Activated T-helper 1 cell treated with Interleukin-2 at 50 U/mL for 16 hours (primary cell): ENCODE measurements at places on chromosomes 7 and 10.

DNA sequence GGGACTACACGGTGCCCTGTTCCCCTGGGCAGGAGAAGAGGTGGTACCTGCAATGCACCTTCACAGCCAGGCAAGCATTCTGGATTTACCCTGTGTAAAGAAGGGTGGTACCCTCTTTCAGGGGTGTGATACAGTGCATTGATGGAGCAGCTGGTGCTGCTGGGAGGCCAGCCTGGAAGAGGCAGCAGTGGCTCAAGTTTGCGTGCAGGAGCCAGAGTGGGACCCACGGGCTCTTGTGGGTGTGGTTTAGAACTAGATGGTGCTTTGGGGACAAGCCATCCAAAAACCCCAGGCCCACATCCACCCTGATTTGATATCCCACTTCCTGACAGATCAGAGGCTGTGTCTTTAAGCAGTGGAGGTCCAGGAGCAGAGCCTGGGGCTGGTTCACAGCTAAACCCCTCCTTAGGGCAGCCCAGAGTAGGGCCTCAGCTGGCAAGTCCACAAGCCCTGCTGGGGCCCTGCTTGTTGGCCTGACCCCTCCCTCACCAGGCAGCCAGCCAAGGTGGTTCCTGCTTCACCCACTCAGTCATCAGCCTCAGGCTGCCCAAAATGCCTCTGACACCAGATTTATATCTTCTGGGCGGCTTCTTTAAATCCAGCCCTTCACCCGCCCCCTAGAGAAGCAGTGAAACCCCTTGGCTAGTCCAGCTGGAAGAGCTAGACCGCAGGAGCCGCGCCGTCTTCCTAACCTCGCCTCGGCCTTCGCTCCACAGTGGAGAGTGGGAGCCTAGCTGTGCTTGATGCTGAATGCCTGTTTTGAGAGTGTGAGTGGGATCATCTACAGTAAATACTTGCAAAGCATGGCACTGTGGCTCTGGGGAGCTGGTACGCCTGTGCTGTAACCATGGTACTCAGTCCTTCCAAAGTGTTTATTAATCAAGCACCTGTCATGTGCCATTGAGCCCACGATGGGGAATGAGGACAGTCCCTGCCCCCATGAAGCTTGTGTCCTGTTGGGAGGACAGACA lies 1.4 kb upstream of the ASIC3 start:
- no peak for DNase-seq

DNA sequence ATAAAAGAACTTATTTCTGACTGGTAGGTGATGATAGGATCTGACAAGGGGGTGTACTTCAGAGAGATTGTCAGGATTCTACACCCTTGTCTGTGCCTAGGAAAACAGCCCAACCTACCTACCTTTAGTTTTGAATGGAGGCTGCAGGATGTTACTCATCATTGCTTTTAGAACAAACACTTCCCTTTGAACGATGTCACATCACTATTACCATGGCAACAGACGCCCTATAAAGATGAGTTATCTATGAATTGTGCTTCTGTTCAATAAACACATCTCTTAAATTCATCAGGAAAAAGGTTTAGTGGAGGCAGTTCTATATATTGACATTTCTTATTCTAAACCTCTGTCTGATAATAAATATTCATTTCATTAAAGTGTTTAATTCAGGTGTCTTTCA lies 362.4 kb downstream of the CNTNAP2 start:
- no peak for DNase-seq

DNA sequence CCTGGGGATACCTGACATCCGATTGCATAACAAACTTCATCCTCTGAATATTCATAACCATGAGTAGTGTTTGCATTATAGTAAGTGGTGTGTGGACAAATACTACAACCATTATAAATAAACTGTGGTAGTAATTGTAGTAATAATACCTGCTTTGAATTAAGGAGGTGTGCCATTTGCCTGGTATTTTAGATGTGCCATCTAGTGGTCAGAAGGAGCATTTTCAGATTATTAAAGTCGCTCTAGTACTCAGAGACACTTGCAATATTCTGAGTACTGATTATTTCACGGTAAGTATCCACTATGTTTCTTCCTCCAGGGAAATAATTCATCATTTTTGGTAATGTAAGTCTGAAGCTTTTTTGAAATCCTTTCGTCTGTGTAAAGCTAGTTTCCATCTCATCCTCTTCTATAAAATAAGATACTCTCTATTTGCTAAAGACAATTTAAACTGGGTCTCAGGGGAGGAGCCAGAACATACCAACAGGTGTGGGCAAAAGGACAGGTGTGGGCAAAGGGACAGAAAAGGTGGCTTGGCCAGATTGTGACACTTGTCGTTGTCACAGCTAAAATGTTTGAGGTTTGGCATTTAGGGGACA lies 115.3 kb upstream of the WDR11 start:
- no peak for DNase-seq

DNA sequence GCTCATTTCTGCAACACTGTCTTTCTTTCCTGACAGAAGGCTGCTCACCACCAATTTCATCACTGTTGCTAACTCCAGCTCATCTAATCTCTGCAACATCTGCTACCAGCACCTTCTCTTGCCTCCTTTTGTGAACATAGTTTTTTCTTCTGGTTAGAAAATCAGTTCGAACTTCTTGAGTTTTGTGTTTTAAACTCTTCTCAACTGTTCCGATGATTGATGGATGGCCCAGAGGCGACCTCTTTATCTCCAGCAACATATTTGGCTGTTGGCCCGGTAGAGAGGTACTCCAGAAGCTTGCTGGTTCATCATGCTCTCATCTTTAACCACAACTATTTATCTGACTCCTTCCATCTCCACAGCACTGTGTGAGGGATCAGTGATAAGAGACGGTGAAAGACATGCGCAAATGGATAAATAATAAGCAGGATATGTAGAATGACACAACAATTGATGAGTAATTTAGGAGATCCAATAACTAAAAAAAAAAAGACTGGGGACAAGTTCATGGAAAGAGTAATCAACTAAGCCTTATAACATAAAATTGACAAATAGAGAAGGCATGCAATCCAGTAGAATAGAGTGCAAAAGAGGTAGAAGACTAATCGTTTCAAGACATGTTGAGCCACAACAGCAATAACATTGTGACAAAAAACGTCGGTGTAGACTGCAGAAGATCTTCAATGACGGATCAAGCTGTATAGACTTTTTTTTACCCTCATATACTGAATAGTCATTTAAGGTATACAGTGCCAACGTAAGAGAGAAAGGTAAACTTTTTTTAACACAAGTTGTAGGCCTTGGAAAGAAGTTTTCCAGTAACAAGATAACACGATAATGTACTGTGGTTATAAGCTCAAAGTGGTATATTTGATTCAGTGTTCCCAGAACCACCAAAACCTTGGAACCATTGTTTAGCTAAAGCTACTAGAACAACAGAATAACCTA lies 152.2 kb downstream of the CRPPA start:
- no peak for DNase-seq

- no peak for DNase-seq
Observed at GRCh38 chr7:67618556-67619162, 622.0 kb downstream of the TYW1 start.

GRCh38 chr7:55104712-55105433 lies 86.1 kb downstream of the EGFR start:
- no peak for DNase-seq

GRCh38 chr10:122484276-122485060 lies 23.1 kb downstream of the HTRA1 start:
- DNase-seq: no peak

DNA sequence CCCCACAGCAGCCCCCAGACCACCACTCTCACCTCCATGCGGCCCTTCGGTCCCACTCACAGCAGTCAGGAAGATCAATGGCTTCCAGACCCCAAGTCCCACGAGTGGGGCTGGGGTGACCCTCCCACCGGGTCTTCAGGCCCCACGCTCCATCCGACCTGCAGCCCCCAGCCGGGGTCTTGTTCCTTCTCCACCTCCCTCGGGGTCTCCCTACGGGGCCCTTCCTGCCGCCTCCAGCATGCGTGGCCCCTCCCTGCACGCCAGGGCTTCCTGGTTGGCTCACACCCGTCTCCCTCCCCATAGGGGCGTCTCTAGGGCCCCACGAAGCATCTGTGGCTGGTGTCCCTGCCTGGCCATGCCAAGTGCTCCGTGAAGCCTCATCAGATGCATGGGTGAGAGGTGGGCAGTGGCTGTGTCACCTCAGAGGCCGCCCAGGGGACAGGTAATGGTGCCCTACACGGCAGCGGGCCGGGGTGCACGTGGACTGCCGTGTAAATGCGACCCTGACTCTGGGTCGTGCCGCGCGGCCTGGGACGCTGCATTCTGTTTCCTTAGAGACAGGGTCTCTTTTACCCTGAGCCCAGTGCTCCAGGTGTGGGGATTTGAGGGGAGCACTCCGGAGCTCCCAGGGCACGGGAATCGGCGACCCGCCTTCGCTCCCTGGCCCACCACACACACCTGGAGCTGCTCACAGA lies 19.9 kb downstream of the ADAP1 start:
- DNase-seq: no peak

- DNase-seq: no peak
Observed at GRCh38 chr10:101769541-101770180, 6.3 kb downstream of the FGF8 start.

DNA sequence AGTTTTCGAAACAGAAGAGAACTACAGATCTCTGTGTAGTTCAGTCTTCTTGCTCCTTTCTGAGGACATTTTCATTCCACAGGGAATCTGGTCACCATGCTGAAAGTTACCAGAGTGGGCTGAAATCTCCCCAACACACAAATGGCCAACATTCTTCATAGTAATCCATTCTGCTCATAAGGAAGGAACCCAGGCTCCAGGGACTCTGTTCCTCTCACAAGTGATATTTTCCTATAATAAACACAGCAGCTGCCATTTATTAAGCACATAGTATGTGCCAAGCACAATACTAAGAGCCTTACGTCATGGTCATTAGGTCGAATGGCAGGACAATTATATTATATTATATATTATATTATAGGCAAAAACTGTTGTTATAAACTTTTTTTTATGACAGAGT lies 109.8 kb downstream of the RAB11FIP2 start:
- DNase-seq: no peak

- no peak for DNase-seq
Observed at GRCh38 chr7:13639396-13639795, 350.1 kb downstream of the ETV1 start.

DNA sequence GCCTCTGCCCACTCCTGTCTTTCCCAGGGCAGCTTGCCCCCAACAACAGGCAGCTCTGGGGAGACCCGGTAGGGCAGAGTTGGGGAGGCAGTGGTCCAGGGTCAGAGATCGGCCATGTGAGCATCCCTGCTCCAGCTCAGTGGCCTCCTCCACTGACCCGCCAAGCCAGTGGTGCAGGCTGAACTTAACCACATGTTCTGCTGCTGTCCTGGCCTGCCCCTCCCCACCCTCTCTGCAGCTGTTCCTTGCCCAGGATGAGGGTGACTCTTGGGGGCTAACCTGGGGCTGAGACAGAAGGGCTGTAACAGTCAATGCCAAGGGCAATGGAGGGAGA lies 349.3 kb downstream of the PLXNA4 start:
- no peak for DNase-seq

DNA sequence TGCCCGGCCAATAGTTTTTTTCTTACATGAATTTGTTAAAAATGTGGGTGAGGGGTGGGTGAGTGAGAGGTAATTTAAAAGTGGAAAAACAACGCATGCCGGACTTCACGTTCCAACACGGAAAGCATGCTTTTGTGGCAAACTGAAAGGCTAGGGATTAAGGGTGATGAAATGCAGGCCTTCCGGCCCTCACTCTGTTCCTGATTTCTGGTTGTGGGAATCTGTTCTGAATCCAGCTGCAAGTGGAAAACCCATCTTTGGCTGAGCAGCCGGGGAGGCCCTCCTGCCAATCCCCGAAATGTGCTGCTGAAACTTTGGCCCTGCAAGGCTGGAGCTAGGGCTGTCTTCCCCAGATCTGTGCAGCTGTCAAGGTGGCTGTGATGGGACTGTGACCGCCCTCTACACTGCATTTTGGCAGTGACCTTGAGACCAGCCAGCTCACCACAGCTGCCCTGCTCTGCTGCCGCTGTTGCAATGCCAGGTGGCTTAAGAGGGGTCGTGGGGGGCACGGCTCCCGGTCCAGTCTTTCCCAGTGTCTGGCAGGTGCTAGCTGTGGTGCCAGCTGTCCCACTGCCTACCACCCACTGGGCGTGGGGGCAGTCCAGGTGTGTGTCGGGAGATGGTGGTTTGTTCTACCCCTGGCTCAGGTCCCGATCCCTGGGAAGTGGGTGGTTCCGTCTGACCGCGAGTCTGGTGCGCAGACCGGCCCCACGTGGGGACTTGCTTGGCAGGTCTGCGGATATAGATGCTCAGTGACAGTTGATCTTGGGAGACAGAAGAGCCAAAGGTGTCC lies 39.0 kb downstream of the TET1 start:
- DNase-seq: no peak

GRCh38 chr10:95330966-95331453 lies 40.2 kb upstream of the PDLIM1 start:
- DNase-seq: no peak

DNA sequence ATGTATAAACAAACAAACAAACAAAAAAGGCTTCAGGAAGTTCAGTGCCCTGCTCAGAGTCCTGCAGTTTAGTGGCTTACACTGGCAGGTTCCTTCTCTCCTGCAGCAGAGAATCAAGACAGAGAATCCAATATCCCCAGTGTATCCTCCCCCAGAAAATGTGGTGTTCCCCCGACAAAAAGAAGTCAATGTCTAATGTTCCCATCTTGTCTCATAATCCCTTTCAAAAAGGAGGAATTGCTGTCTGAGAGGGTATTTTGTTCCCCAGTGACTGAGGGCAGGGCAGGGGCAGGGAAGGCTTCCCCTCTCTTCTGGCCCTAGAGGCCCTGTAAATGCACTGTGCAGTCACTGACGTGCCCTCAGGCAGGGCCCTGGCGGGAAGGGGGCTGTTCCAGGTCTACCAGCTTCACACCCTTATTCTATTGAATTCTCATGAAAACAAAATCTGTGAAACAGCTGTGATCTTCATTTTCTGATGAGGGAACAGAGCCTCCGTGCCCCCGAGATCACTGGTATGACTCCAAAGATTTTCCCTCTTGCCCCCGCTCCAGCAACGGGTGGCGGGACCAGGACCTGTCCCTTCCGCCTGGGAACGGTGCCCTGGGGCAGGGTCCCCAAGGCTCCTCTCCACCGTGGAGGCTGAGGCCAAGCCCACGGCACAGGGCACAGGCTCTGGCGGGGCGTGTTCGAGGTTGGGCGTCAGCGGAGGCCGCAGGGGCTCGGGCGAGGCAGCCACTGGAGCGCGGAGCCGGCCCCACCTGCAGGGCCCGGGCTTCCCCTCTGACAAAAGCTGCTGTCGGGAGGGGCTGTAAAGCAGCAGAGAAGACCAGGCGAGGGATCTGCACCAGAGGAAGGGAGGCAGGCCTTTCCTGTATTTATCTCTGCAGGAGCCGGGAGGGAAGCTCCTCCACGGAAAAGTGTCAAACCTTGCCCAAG lies 13.4 kb upstream of the WDFY4 start:
- no peak for DNase-seq
